GM03348 (cell line): ENCODE measurements at places on chromosomes 3 and 15.
A peak's percentile ranks its signal among the peaks of the same experiment; 100 is the strongest.

DNA sequence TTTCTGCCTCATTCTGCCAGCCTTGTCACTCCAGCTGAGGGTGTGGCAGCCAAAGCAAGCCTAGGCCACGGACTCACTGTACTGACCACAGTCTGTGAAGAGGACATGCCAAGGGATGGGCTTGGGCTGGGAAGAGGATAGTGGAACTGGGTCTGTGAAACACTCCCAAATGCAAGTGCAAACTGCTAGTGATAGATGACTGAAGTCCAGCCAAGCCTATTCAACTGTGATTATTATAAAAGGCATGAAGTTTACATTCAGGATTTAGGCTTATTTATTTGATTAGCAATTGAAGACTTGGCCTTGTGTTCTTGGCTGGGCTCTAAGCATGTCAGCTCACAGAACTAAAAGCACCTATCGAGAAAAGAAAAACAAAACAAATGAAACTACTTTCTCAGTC lies 84.9 kb upstream of the UBE2E1 start:
- no peak for DNase-seq

GRCh38 chr3:115720983-115721382 lies 97.7 kb downstream of the GAP43 start:
- DNase-seq: no peak

- DNase-seq: no peak
Measured at GRCh38 chr3:184804801-184805200, 7.2 kb upstream of the VPS8 start.

DNA sequence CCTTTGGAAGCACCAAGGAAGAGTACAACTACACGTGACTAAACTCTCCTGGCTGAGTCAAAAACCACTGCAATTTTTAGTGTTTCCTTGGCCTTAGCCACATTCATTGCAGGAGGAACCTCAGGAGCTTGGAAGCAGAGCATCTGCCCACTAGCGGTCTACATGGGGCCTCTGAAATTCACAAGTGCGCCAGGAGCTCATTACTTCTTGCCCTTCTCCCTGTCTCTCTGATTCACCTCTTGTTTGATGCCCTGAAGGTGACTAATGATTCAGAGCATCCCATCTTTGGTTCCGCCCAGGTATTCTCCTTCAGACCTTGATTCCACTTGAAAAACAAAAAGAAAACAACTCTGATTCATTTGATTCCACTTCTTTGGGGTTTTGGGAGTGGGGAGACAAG lies 201.1 kb upstream of the LPP start:
- DNase-seq: no peak

DNA sequence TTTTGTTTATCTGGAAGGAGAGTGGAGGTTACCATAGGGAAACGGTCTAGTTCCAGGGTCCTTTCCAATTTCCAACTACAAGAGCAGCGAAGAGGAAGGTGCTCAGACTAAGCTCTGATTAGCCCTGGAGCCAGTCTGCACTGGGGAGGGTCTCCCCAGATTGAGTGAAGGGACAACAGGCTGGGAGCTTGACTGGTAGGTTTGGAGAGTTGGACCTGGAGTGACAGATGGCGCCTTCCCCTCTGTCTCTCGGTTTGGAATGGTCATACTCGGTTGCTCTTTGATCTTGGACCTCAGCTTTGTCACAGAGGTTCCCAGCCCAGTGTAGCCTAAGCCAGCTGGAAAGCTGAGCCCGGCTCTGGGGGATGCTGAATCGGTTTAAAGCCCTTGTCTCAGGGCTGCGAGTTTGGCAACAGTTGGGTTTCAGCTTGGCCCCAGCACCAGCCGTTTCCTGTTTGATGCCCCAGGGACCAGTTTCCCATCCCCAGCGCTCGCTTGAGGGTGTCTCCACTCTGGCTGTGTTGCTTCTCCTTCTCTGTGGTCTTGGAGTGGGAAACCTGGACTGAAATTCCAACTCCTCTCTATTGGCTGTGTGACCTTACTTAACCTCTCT lies 53.1 kb upstream of the ULK4 start:
- peak; percentile 70 for DNase-seq

- peak; percentile 16 for DNase-seq
Measured at GRCh38 chr15:29978411-29979382, 104.1 kb upstream of the GOLGA8J start.

DNA sequence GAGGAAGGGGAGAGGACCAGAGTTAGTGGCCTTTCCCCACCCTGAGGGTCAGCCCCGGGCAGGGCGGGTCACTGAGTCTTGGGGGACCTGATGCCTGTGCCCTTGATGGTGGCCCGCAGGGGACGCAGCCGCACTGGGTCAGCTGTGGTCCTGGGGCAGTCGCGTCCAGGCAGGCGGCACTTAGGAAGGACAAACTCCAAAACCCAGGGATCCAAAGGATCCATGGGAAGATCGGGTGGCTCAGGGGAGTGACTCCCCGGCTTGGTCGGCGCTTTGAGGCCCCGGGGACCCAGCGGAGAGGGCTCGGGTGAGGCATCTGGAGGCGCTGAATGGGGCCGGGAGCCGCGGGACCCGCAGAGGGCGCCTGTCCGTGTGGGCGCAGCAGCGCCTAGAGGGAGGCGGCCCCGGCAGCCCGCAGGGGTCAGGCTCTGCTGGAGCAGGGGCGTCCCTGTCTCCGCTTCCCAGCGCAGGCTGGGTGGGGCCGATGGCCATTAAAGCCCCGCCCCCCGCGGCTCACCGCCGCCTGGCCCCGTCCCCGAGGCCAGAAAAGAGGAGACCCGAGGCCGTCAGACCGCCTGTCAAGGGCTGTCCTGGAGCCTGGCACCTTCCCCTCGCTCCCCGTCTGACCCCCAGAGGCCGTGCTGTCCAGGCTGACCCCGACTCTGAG lies 17.5 kb downstream of the CIDEC start:
- DNase-seq: peak; percentile 82

DNA sequence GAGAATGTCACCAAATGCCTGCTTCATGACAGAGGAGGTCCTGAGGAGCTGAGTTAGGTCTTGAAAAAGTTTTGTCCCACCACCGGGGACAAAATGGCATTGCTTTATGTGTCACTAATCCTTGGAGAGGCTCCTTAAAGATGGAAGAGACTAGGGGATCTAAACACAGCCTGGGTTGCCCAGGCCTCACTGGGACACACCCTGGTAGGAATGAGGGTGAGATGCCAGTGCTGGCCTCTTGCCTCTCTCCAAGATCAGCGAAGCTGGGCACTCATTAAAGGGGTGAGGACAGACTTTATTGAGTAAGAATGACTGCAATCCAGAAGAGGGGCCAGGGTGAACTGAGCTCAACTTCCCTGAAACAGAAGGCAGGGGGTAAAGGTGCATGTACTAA lies 58.5 kb upstream of the KLF13 start:
- DNase-seq: no peak

DNA sequence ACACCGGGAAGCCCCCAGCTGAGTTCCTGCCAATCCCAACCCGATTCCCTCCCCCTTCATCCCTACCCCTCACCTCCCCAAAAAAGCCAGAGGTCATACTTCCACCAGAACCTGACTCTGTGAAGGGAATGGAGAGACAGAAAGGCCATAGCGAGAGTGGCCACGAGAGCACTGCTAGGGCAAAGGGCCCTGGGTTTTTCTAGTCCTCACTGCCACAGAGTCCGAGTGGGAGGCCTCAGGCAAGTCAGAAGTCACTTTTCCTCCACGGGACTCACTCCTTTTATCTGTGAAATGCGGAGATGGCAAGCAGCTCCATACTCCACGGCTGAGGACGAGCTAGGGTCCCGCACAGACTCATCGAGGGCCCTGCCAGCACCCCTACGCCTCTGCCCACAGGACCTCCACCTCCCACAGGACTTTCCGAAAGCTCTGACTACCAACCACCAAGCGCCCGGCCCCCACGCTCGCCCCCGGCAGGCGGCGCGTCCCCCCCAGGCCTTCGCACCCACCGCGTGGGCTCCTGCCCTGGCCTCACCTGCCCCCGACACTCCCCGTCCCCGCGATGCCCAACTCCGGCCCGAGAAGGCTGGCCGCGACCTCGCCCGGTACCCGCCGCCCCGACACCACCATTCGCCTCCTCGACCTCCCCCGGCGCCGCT lies 792 bp downstream of the ATP13A3 start:
- peak; percentile 61 for DNase-seq

GRCh38 chr3:191296041-191296541 lies 33.1 kb upstream of the CCDC50 start:
- no peak for DNase-seq

GRCh38 chr3:131454501-131454900 lies 48.3 kb downstream of the MRPL3 start:
- peak; percentile 11 for DNase-seq

DNA sequence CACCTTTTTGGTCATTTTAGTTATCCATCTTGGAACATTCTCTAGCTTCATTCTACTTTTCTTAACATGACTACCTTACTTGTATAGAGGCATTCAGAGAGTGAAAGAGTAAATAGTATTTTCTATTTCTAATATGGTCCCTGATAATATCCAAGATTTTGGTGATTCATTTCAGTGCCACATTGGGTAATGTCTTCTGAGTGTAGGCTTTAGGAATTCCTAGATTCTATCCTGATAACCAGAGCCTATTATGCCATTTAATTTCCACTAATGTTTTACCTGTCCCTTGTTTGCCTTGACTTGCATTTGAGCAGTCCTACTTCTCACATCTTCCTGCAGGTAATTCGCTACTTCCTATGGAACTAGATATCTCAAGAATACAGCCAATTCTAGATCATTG lies 21.8 kb downstream of the ADGRG7 start:
- no peak for DNase-seq

DNA sequence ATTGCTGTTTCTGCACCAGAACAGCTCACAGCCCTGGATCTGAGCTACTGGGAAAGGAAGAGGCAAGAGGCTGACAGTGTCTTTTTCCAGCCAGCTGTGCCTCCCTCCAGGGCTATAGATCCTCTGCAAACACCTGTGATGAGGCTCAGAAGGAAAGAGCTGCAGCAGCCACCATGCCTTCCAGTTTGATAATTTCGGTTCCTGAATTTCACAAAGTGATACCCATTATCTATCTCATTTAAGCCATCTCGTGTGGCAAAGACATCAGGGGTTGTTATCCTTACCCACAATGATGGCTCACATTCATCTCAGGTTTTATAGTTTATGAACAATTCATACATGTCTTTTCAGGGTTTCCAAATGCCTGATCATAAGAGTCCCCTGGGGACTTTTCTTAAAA lies 1.8 kb upstream of the LARP6 start:
- DNase-seq: no peak

DNA sequence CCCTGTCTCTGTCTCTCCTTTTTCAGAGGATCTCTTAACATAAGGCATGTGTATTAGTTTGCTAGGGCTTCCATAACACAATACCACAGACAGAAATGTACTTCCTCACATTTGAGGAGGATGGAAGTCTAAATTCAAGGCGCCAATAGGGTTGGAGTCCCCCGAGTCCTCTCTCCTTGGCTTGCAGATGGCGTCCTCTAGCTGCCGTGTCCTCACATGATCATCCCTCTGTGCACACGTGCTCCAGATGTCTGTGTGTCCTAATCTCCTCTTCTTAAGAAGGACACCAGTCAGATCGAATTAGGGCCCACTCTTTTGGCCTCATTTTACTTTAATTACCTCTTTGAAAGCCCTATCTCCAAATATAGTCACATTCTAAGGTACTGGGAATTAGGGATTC lies 23.0 kb upstream of the BFSP2 start:
- no peak for DNase-seq

DNA sequence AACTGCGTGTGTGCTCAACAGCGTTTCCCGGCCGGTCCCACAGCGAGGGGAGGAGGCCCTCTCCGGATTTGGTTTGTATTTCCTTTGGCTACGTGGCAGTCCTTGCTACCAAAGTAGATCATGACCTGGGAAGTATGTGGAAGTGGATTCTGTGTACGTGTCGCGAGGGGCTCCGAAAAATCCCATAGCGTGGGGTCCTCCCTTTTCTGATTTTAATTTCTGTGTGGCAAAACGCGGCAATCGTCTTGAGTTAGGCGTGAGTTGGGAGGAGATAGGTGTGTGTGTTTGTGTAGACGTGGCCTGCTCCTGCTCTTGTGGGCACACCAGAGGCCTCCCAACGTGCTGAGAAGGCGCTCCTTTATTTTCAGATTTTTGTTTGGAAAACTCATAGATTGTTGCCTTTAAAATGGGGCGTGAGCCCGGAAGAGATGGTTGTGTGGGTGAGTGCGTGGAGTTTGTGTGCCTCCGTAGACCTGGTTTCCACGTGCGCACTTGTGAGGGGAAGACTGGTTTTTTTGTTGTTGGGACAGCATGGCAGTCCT lies 1.2 kb downstream of the TRIM71 start:
- DNase-seq: no peak

DNA sequence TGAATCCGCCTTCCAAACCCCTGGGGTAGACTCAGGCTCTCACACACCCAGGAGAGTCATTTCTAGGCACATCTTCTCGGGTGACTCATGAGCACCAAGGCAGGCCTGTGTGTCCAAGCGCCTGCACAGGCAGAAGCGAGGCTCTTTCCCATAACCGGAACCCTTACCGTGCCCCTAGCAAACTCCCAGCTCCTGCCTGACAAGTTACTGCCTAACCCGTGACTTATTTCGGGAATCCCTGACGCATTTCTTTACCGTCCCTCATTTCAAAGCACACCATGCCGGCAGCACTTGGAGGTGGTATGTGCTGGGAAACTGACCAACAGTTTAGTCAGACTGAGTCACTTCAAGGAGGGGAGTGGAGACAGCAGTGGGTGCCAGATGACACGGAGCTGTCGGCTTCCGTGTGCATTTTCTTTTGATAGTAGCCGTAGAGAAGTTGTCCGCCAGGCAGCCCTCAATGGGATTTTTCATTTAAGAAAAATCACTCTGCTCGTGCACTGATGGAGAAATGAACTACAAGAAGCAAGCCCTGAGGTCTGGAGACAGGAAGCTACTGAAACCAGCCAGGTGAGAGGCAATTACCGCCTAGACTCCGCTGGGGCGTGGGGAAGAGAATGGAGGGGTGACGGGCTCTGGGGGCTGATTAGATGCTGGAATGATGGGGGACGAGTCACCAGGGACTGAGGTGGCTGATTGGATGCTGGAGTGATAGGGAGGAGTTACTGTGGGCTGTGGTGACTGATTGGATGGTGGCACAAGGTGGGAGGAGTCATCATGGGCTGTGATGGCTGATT lies 17.3 kb upstream of the HRH1 start:
- peak; percentile 95 for DNase-seq

- DNase-seq: peak; percentile 24
Measured at GRCh38 chr15:72785432-72785831, 1.9 kb upstream of the ADPGK start.

GRCh38 chr3:50862221-50862620 lies 187.5 kb downstream of the DOCK3 start:
- no peak for DNase-seq

DNA sequence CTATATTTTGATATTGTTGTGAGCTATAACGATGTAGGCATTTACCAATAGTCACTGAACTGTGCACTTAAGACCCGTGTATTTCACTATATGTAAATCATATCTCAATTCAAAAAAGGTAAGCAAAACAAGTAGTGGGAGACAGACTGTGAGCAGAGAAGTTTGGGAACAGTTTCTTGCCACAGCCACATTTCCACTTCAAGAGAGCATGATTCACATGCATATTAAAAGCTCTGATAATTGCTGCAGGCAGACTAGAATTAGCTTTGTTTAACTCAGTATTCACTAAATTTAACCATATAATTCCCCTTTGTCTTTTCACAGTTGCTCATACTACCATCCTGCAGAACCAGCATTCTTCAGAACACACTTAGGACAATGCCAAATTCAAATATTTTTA lies 168.4 kb upstream of the ZNF385D start:
- no peak for DNase-seq
